PC-9 (cell line): ENCODE measurements at places on chromosomes 11 and 22. TPM values are rescaled to one million over a fixed set of nuclear protein-coding genes. Genes with fewer than 3 reads are reported as not detected.

AGBL2 gene
- total RNA-seq = 13.1 and 21.9 TPM in 2 replicates

OR51B4 gene
- not detected in 2 replicates for total RNA-seq

IMMP1L gene
- 37.8 and 41.9 TPM in 2 replicates for total RNA-seq

OR5P2 gene
- total RNA-seq = 1.3 and 2.5 TPM in 2 replicates

APOL4 gene
- not detected in 2 replicates for total RNA-seq

FCHSD2 gene
- 20.5 and 22.6 TPM in 2 replicates for total RNA-seq

OR51I1 gene
- not detected in 2 replicates for total RNA-seq

OR10A2 gene
- not detected in 2 replicates for total RNA-seq

RCOR2 gene
- total RNA-seq = 3.4 and 5.2 TPM in 2 replicates

FAM227A gene
- total RNA-seq = 8.8 and 9.8 TPM in 2 replicates

WEE1 gene
- total RNA-seq = 32.2 and 37.1 TPM in 2 replicates

SLC17A6 gene
- total RNA-seq = not detected in 2 replicates

SLC22A6 gene
- total RNA-seq = not detected in 2 replicates

RGL4 gene
- total RNA-seq = not detected in 2 replicates

CD6 gene
- total RNA-seq = 0.74 and 3.3 TPM in 2 replicates

TMEM86A gene
- 1.4 and 2.1 TPM in 2 replicates for total RNA-seq

FOLR2 gene
- total RNA-seq = not detected in 2 replicates

DRAP1 gene
- 196 and 220 TPM in 2 replicates for total RNA-seq

C11orf65 gene
- 1.7 and 1.9 TPM in 2 replicates for total RNA-seq

CCDC34 gene
- total RNA-seq = 21.0 and 33.6 TPM in 2 replicates

DNA sequence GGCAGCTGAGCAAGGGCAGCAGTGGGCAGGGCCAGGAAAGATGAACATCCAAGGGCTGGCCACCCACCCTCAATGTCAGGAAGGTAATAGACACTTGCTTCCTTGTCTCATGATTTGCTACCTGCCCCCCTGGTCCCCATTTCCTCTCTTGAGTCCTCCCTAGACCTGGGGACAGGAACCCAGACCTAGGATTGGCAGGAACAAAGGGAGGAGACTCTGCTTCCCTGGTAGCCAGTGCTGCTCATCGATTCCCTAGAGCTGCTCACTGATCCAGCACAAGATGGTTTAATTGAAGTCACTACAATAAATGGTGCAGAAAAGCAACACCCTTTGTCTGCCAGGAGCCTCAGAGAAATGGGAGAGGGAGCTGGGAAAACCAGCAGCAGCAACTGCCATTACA lies 67.8 kb upstream of the CHST1 start:
- DNase-seq = no peak

GRCh38 chr11:88341522-88342251 lies 4.2 kb upstream of the CTSC start:
- DNase-seq = no peak

- no peak for DNase-seq
Measured at GRCh38 chr11:47765086-47765485, 2.1 kb downstream of the FNBP4 start.

DNA sequence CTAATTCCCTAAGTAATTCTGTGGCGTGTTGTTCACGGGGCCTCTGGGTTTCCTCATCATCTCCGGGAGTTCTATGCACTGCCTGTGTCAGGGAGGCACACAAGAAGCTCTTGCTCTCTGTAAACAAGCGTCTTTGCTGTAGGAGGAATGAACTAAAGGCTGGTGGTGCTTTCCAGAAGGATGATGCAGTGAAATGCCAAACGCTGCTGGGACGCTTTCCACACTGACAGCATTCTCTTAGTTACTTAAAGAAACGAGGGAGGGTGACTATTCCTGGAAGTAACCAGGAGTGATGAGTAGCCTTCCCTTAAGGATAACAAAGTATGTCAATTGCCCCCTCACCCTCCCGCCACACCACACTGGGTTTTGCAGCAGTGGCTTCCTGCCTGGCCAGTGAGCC lies 38.5 kb upstream of the NUP50 start:
- DNase-seq = no peak

GRCh38 chr22:44341431-44342346 lies 28.9 kb upstream of the SHISAL1 start:
- no peak for DNase-seq

GRCh38 chr11:61092908-61093763 lies 9.2 kb upstream of the CD5 start:
- DNase-seq = no peak

DNA sequence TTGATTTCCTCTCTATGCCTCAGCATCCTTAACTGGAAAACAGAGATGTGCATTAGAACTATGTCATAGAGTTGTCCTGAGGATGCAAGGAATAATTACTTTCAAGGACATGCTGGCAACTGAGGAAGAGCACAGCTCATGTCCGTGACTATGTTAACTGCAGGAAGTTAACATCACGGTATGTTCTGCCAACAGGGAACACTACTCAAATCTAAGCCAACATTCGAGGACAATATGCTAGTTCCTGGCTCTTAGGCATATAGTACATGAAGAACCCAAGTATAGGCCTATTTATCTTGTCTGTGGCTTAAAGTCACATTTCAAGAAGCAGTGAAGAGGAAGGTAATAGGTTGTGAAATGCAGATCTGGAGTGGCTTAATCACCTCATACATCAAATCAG lies 1032.6 kb downstream of the OPCML start:
- no peak for DNase-seq

DNA sequence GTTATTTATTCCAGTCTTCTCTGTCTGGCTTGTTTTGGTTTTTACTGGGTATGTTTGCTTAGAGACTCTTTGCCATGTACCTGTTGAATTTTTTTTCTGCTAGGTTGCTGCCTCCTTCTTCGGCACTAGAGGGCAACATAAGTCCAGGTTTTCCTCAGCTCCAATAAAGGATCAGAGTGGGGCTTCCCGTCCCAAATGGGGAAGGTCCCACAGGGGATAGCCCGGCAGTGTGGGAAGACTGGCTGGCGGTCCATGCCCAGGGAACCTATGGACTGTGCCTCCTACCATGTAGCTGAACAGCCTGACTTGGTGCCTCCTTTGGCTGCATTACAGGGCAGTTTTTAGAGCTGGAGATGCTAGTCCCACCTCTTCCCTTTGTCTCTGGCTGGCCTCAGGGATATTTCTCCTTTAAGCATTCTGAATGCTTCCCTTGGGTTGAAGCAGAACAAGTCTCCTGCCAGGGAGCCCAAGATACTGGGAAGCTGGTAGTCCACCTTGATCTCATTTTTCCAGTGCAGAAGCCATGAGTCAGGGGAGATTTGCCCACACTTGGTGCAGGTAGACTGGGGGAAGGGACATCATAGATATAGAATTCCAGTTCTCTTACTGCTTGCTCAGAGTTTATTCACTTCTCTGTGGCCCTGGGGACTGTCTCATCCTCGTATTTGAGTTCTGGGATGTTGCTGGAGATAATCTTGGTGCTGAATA lies 60.2 kb downstream of the BRD1 start:
- peak; percentile 40 for DNase-seq

DNA sequence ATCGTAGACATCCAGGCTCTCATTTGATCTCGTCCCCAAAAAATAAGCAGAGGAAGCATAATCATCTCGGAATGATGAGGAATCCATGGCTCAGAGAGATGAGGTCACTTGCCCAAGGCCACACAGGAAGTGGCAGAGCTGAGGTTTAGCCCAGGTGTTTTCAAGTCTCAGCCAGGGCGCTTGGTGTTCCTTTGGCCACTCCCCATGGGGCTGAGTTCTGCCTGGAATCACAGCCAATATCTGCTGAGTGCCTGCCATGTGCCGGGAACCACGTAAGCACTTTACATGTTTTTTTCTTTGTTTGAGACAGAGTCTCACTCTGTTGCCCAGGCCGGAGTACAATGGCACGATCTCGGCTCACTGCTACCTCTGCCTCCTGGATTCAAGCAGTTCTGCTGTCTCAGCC lies 29.5 kb upstream of the MYH9 start:
- DNase-seq = peak; percentile 93

- no peak for DNase-seq
Measured at GRCh38 chr11:113308601-113309000, 5.8 kb upstream of the TTC12 start.

- DNase-seq = no peak
Measured at GRCh38 chr11:87193756-87194470, 156.2 kb downstream of the TMEM135 start.

GRCh38 chr11:130531061-130531460 lies 82.6 kb downstream of the ADAMTS15 start:
- DNase-seq = peak; percentile 47

DNA sequence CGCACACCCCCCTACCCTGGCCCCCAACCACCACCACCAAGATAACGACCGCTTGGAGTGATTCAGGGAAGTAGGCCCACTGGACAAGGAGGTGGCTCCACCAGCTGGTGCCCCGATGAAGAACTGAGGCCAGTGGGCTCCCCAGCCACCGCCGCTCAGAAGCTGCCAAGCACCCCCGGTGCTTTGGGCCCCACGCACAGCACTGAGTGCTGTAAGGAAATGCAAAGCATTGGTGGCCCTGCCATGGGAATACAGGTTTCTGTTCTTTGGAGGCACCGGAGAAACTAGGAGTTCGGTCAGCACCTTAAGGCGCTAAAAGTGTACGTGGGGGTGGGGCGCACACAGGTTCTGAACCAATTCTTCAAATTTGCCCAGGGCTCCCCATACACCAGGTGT lies 664 bp upstream of the PRSS23 start:
- no peak for DNase-seq

DNA sequence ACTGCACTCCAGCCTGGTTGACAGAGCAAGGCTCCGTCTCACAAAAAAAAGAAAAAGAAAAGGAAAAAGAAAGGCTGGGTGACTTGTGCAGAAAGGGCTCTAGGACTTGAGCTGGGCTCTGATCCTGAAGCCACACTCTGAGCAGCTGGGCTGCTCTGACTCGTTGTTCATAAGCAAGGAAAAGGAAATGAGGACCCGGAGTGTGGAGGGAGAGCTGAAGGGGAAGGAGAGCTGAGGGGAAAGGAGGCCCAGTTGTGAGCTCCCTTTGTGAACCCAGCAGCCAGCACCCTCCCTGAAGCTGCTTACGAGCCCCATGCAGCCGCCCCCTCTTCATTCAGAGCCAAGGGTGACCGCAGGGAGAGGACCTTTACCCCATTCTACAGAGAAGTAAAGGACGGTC lies 12.3 kb upstream of the SH3BP1 start:
- no peak for DNase-seq

GRCh38 chr11:114196997-114197703 lies 99.0 kb upstream of the NNMT start:
- DNase-seq = no peak

GRCh38 chr11:109374441-109374840 lies 47.5 kb upstream of the C11orf87 start:
- no peak for DNase-seq

GRCh38 chr11:68673991-68674390 lies 10.4 kb upstream of the GAL start:
- DNase-seq = no peak

- DNase-seq = no peak
Measured at GRCh38 chr11:46391186-46391577, 394 bp downstream of the CHRM4 start.

DNA sequence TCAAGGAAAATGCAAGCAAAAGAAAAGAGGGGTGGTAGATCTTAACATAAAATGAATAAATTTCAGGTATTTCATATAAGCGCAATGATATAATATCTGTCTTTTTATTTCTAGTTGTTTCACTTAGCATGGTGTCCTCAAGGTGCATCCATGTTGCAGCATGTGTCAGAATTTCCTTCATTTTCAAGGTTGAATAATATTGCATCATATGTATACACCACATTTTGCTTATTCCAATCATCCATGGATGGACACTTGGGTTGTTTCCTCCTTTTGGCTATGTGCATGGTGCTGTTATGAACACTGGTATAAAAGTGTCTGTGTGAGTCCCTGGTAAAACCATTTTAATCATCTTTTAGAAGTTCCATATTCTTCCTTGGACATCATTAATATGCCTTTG lies 7.0 kb upstream of the KDM4F start:
- DNase-seq = no peak

- no peak for DNase-seq
Measured at GRCh38 chr11:9052316-9052715, 39.1 kb downstream of the SCUBE2 start.

DNA sequence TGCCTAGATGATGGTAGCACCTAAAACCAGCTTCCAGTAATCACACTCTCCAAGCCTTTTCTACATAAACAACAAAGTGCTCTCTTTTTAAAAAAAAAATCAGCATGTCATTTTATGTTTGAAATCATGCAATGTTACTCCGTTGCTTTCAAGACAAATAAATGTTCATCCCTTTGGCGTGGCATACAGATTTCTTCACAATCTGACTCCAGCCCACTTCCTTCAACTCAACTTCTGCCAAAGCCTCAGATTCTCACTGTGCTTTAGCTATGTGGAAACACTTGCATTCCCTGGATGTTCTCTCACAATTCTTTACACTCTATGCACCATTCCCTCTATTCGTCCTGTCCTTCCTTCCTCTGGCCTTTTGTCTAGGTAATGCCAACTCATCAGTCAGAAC lies 206.3 kb upstream of the BLID start:
- DNase-seq = no peak
